Chondrocyte (in vitro differentiated cells): ENCODE measurements at places on chromosomes 4 and X. TPM values are rescaled to one million over a fixed set of nuclear protein-coding genes. Genes with fewer than 3 reads are reported as not detected.

Gene FRG2
- total RNA-seq = not detected in 3 replicates

Gene OTUD5
- 47.4 to 49.0 TPM (median 47.5 TPM) in 3 replicates for total RNA-seq

Gene DAPP1
- not detected in 3 replicates for total RNA-seq

Gene REST
- total RNA-seq = 51.4 to 57.4 TPM (median 54.5 TPM) in 3 replicates

Gene N4BP2
- total RNA-seq = 7.0 to 10.1 TPM (median 7.7 TPM) in 3 replicates

Gene TLR1
- total RNA-seq = 0.15 to 1.1 TPM (median 0.38 TPM) in 3 replicates

Gene LRCH2
- 10.5 to 11.6 TPM (median 11.1 TPM) in 3 replicates for total RNA-seq

DNA sequence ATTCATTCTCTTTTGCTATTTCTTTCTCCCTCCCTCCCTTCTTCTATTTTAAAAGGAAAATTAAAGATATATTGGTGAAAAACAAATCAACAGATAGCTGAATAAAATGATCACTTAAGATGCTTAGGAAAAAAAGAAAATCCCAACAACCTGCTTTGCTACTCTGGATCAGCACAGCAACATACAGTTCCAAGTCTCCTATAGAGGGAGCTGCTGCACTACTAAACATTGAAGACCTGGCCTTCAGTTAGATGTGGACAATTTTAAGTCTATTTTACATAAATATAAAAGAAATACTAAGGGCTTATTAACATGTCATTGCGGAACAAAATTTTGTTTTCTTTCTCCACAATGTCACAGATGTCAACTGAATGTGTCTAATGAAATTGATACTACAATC, 226.4 kb downstream of the MAGEB5 start:
- H3K36me3 ChIP-seq = no peaks in the 10 kb centered on the region
- H3K4me1 ChIP-seq = no peaks in the 10 kb centered on the region
- no peaks in the 10 kb centered on the region for H3K27me3 ChIP-seq
- H3K27ac ChIP-seq = no peak overlapping the region

- no peak overlapping the region for H3K4me3 ChIP-seq
- no peaks in the 10 kb centered on the region for H3K4me1 ChIP-seq
- no peak overlapping the region for H3K27ac ChIP-seq
- DNase-seq = no peak
- H3K27me3 ChIP-seq = no peaks in the 10 kb centered on the region
Observed at GRCh38 chrX:72475338-72475737, 97.3 kb downstream of the HDAC8 start.

GRCh38 chr4:47849466-47849865, 11.6 kb upstream of the CORIN start:
- H3K27ac ChIP-seq = no peak overlapping the region
- no peak for DNase-seq
- H3K36me3 ChIP-seq = peaks cover 21% of the 10 kb centered on the region
- no peaks in the 10 kb centered on the region for H3K27me3 ChIP-seq
- peaks cover 48% of the 10 kb centered on the region for H3K4me1 ChIP-seq

DNA sequence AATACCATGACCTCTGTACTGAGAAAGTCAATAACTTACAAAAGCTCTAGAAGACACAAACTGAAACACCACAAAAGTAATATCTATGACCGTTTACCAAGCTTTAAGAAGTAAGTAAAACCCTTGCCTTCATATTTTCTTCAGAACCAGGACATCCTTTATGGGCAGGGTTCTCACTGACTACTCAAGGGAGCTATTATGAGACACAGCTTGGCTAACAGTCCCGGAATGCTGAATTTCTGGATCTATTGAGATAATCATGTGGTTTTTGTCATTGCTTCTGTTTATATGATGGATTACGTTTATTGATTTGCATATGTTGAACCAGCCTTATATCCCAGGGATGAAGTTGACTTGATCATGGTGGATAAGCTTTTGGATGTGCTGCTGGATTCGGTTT, 19.9 kb upstream of the CDS1 start:
- H3K36me3 ChIP-seq = no peaks in the 10 kb centered on the region
- H3K4me1 ChIP-seq = no peaks in the 10 kb centered on the region
- DNase-seq = no peak
- no peak overlapping the region for H3K4me3 ChIP-seq
- H3K27me3 ChIP-seq = peaks cover 25% of the 10 kb centered on the region

DNA sequence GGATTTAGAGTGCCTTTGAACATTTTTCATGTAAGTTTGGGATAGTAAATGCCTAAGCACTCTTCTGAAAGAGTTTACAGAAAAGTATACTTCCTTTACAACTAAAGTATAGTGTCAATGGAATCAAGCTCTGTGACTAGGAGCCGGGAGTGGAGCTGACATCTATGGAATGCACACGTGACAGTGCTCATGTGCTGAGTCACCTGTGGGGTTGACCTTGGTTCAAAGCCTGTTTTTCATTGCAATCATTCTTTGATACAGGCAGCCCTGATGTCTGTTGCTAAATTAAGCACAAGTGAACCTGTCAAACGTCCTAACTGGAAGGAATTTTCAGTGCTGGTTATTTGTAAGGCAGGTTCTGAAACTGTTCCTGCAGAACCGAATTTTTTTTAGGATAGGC, 82.5 kb downstream of the GPAT3 start:
- H3K36me3 ChIP-seq = peaks cover 6% of the 10 kb centered on the region
- no peak for DNase-seq
- H3K4me1 ChIP-seq = peaks cover 22% of the 10 kb centered on the region
- no peak overlapping the region for H3K4me3 ChIP-seq
- no peaks in the 10 kb centered on the region for H3K27me3 ChIP-seq
- no peak overlapping the region for H3K27ac ChIP-seq

DNA sequence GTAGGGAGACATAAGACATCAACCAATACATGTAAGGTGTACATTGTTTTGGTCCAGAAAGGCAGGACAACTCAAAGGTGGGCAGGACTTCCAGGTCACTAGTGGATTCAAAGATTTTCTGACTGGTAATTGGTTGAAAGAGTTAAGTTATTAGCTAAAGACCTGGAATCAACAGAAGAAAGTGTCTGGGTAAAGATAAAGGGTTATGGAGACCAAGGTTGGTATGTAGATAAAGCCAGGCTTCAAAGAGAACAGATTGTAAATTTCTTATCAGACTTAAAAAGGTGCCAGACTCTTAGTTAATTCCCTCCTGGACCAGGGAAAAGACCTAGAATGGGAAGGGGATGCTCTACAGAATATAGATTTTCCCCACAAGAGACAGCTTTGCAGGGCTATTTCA, 28.3 kb upstream of the GAB1 start:
- H3K4me3 ChIP-seq = no peak overlapping the region
- H3K27ac ChIP-seq = no peak overlapping the region
- H3K27me3 ChIP-seq = no peaks in the 10 kb centered on the region
- no peak for DNase-seq
- H3K4me1 ChIP-seq = peaks cover 8% of the 10 kb centered on the region

- H3K27me3 ChIP-seq = no peaks in the 10 kb centered on the region
- H3K4me1 ChIP-seq = no peaks in the 10 kb centered on the region
- no peak overlapping the region for H3K27ac ChIP-seq
- no peak overlapping the region for H3K4me3 ChIP-seq
- DNase-seq = no peak
- H3K36me3 ChIP-seq = peaks cover 8% of the 10 kb centered on the region
Observed at GRCh38 chr4:94256828-94257227, 49.2 kb downstream of the SMARCAD1 start.

- H3K4me3 ChIP-seq = no peak overlapping the region
- no peak overlapping the region for H3K27ac ChIP-seq
- peak; percentile 65 for DNase-seq
- H3K27me3 ChIP-seq = no peaks in the 10 kb centered on the region
Observed at GRCh38 chrX:71671043-71671780, 3.9 kb downstream of the LOC101059915 start.

DNA sequence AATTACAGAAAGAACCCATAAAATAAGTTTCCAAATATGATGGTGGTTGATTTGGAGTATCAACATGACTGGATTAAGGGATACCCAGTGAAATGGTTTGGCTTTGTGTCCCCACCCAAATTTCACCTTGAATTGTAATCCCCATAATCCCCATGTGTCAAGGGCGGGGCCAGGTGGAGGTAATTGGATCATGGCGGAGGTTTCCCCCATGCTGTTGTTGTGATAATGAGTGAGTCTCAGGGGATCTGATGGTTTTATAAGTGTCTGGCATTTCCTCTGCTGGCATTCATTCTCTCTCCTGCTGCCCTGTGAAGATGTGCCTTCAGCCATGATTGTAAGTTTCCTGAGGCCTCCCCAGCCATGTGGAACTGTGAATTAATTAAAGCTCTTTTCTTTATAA, 39.1 kb downstream of the WDFY3 start:
- no peaks in the 10 kb centered on the region for H3K27me3 ChIP-seq
- H3K4me3 ChIP-seq = no peak overlapping the region
- peaks cover 6% of the 10 kb centered on the region for H3K4me1 ChIP-seq

DNA sequence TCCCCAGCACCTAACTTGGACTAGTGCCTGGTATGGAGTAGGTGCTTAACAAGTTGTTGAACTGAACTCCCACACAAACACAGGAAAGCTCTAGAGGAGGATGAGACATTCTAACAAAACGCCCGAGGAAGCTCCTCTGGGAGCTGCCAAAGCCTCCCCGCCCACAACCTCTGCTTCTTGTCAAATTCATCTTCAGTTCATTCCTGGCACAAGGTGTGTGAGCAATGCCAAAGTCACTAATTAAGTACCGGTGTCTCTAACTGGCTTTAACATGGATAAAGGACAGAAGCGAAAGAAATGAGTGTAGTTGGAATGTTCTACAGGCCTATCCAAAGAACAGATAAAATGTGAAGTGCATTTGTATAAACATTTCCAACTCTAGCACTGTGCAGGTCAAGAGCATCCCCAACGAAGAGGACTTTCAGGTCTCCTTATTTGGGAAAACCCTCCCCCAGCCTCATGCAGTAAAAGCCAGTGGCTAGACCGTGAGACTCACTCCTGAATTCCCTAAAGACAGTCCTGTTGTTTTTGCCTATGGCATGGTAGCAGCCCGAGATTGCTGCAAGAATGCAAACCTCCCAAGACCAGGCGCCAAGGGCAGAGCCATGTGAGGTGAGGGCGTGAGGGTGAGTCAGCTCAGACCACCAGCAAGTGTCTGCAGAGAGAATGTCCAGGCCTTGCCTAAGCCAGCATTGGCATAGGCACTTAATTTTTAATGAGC, 72.2 kb upstream of the KLF3 start:
- H3K4me3 ChIP-seq = no peak overlapping the region
- H3K36me3 ChIP-seq = no peaks in the 10 kb centered on the region
- no peaks in the 10 kb centered on the region for H3K27me3 ChIP-seq
- H3K4me1 ChIP-seq = peaks cover 11% of the 10 kb centered on the region

DNA sequence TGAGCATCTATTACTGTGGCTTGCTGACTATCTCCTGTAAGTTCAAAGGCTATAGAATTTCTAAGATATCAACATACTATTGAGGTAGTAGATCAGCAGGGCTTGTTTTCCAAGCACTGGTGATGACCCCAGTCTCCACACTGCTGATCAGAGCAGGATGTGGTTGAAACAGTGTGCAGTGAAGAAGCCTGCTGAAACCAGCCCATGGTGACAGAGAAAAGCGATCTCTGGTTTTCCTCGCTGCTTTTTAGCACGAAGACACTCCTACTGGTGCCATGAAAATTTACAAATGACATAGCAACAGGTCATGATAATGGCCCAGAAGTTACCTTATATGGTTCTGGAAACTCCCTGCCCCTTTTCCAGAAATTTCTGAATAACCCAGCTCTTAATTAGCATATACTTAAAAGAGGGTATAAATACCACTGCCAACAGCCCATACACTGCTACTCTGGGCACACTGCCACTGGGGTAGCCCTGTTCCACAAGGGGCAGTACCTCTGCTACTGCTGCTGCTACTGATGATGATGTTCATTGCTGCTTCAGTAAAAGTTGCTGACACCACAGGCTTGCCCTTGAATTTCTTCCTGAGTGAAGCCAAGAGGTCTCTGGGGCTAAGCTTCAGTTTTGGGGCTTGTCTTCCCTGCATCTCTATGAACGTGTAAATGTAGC, 1689.5 kb upstream of the PCDH10 start:
- H3K27ac ChIP-seq = no peak overlapping the region
- H3K4me3 ChIP-seq = no peak overlapping the region
- H3K4me1 ChIP-seq = no peaks in the 10 kb centered on the region
- no peaks in the 10 kb centered on the region for H3K36me3 ChIP-seq

DNA sequence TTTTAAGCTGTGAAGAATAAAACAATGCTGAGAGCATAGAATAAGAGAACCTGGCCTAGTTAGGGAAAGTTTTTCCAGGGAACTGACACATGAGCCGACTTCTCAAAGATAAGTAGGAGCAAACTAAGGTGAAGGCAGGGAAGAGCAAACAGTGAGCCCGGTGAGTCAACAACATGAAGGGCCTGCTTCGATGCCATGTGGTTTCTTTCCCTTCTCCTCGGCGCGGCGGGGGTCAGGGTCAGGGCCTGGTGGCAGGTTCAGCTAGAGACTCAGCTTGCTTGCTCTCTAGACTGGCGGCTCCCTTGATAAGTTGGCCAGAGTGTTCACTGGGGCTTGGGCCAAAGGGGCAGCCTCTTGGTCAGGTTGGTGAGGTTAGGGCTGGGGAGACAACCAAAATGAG, 81.1 kb downstream of the DLG3 start:
- H3K36me3 ChIP-seq = peaks cover 1% of the 10 kb centered on the region
- H3K27me3 ChIP-seq = no peaks in the 10 kb centered on the region
- DNase-seq = no peak
- peak overlapping the region; percentile 51 for H3K27ac ChIP-seq
- no peaks in the 10 kb centered on the region for H3K4me1 ChIP-seq

- peaks cover 3% of the 10 kb centered on the region for H3K4me1 ChIP-seq
- no peaks in the 10 kb centered on the region for H3K27me3 ChIP-seq
- no peak for DNase-seq
- no peak overlapping the region for H3K4me3 ChIP-seq
- H3K36me3 ChIP-seq = peaks cover 3% of the 10 kb centered on the region
- H3K27ac ChIP-seq = no peak overlapping the region
Observed at GRCh38 chr4:118307643-118308042, 45.2 kb downstream of the PRSS12 start.

DNA sequence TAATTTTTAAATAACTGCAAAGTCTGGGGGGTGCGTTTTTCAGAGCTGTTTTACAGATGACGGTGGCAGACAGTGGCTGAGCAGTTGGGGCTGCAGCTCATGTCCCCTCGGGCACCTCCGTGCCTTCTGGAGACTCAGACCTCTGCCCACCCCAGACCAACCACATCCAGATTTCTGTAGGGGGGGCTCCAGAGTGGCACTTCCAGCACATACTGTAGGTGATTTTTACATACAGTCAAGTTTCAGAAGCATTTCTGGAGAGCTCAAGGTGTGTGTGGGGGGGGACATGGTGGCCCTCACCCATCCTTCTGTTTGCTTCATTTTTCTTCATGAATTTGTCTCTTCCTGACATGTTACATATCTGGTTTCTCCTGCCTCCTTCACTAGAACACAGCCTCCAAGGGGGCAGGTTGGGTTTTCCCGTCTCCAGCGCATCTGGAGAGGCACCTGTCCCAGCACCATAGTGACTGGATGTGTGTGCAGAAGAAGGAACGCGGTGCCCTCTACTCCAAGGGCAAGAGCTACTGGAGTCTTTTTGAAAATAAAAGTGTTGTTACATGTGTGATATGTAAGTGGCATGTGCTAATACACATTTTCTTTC, 37.5 kb downstream of the TMEM271 start:
- peaks cover 26% of the 10 kb centered on the region for H3K36me3 ChIP-seq
- no peak overlapping the region for H3K27ac ChIP-seq
- H3K4me1 ChIP-seq = no peaks in the 10 kb centered on the region
- DNase-seq = no peak
- H3K27me3 ChIP-seq = no peaks in the 10 kb centered on the region

GRCh38 chr4:111136438-111136837, 513.6 kb upstream of the PITX2 start:
- H3K27me3 ChIP-seq = peaks cover 3% of the 10 kb centered on the region
- no peaks in the 10 kb centered on the region for H3K36me3 ChIP-seq
- no peak overlapping the region for H3K4me3 ChIP-seq

GRCh38 chr4:56959100-56959499, 18.3 kb downstream of the NOA1 start:
- H3K4me3 ChIP-seq = no peak overlapping the region
- H3K4me1 ChIP-seq = peaks cover 12% of the 10 kb centered on the region
- peaks cover 10% of the 10 kb centered on the region for H3K36me3 ChIP-seq
- H3K27me3 ChIP-seq = no peaks in the 10 kb centered on the region

- H3K4me3 ChIP-seq = no peak overlapping the region
- no peaks in the 10 kb centered on the region for H3K4me1 ChIP-seq
- H3K27ac ChIP-seq = no peak overlapping the region
- peaks cover 7% of the 10 kb centered on the region for H3K36me3 ChIP-seq
- no peak for DNase-seq
Observed at GRCh38 chrX:57104406-57104805, 16.9 kb downstream of the SPIN2B start.
